Neuronal stem cell (in vitro differentiated cells): ENCODE measurements at places on chromosomes 6 and 20.

GRCh38 chr6:85574932-85575598, 18.6 kb downstream of the SNX14 start:
- peaks cover 3% of the 10 kb centered on the region for H3K4me1 ChIP-seq
- no peaks in the 10 kb centered on the region for H3K36me3 ChIP-seq
- no peak overlapping the region for H3K4me3 ChIP-seq
- no peak overlapping the region for H3K27ac ChIP-seq
- no peak for DNase-seq
- no peaks in the 10 kb centered on the region for H3K27me3 ChIP-seq

- no peak overlapping the region for H3K4me3 ChIP-seq
- no peaks in the 10 kb centered on the region for H3K27me3 ChIP-seq
- H3K27ac ChIP-seq = no peak overlapping the region
- peaks cover 56% of the 10 kb centered on the region for H3K36me3 ChIP-seq
Measured at GRCh38 chr20:20020908-20021307, 3.7 kb downstream of the NAA20 start.

DNA sequence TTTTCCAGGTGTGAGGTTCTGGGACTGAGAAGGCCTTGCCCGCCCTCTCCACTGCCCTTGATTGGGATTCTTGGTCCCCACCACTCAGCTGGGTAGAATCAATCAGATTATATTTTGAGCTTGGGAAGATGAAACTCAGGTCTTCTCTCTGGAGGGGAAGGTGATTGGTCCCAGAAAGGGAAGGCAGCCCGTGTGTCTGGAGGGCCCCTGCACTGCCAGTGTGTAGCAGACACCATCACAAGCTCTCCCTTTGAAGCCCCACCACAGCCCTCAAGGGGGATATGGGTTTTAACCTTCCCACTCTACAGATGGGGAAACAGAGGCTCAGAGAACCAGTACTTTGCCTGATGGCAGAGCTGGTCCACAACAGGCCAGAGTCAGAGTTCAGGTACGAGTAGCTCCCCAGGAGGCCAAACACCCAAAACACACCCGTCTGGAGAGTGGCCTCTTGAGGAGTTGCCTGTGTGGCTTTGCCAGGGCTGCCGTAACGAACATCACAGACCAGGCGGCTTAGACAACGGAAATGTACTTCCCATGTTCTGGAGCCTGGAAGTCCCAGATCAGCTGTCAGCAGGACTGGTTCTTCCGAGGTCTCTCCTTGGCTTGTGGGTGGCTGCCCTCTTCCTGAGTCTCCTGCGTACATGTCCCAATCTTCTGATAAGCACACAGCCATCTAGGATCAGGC, 205.6 kb downstream of the SYNDIG1 start:
- H3K4me1 ChIP-seq = no peaks in the 10 kb centered on the region
- DNase-seq = no peak
- no peak overlapping the region for H3K27ac ChIP-seq
- no peaks in the 10 kb centered on the region for H3K36me3 ChIP-seq

DNA sequence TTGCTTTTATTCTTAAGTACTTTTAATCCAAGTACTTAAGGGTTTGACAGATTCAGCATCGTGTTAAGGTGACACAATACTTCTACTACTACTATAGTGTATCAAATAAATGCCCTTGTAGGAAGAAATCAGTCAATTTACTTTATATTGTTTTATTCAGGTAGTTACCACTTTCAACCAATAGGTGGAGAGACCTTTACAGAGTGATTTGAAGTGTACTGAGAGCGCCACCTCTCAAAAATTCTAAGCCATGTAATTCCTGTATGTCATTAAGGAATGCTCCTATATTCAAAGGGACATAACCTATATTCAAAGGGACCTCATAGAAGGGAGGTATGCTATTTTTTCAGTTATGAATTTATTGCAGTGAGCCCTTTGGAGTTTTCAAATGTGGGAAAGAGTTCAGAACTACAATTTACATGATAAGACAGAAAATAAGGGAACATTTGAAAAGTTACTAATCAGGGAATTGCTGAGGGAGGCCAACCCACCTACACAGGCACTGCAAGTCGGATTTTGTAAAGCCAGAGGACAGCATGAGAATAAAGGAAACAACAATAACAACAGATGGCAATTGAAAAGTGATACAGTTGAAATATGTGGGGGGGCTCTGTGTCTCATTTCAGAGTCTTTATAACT, 955.6 kb downstream of the TBC1D32 start:
- H3K27ac ChIP-seq = no peak overlapping the region
- H3K36me3 ChIP-seq = no peaks in the 10 kb centered on the region
- no peak overlapping the region for H3K4me3 ChIP-seq
- no peaks in the 10 kb centered on the region for H3K4me1 ChIP-seq
- DNase-seq = no peak

DNA sequence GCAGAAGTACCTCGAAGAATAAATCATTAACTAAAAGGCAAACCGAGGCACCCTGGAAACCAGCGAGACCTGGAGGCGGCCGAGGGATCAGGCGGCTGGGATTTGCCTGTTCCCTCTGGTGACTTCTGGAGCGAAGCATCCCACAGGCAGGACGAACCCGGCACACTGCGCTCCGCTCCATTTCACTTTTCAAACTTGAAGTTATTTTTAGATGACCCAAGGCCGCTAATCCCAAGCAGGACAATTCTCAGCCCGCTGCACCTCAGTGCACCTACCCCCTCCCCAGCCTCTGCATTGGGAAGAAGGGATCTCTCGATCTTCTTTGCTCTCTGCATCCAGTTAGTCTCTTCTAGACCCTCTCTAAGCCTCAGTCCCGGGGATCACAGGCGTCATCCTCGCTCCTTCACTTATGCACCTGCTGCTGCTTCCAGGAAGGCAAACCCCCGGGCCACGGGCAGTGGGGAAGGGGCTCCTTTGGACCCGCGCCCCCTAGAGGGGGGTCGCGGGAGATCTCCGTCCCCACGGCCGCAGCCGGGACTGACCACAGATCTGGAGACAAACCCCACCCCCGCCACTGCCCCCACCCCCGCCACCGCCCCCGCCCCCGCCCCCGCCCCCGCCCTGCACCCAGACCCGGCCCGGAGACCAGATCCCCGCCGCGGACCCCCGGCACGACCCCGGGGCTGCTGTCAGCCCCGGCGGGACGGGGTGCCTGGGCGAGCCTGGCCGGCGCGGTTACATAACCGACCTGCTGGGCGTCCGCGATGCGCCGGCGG, 636 bp downstream of the RCAN2 start:
- H3K27ac ChIP-seq = no peak overlapping the region
- H3K36me3 ChIP-seq = no peaks in the 10 kb centered on the region
- DNase-seq = peak; percentile 67
- no peaks in the 10 kb centered on the region for H3K27me3 ChIP-seq
- peaks cover 3% of the 10 kb centered on the region for H3K4me1 ChIP-seq

GRCh38 chr6:107668743-107669474, 155.2 kb downstream of the SCML4 start:
- H3K4me1 ChIP-seq = peaks cover 16% of the 10 kb centered on the region
- H3K27me3 ChIP-seq = no peaks in the 10 kb centered on the region
- no peaks in the 10 kb centered on the region for H3K36me3 ChIP-seq
- H3K4me3 ChIP-seq = no peak overlapping the region
- no peak overlapping the region for H3K27ac ChIP-seq
- DNase-seq = no peak

DNA sequence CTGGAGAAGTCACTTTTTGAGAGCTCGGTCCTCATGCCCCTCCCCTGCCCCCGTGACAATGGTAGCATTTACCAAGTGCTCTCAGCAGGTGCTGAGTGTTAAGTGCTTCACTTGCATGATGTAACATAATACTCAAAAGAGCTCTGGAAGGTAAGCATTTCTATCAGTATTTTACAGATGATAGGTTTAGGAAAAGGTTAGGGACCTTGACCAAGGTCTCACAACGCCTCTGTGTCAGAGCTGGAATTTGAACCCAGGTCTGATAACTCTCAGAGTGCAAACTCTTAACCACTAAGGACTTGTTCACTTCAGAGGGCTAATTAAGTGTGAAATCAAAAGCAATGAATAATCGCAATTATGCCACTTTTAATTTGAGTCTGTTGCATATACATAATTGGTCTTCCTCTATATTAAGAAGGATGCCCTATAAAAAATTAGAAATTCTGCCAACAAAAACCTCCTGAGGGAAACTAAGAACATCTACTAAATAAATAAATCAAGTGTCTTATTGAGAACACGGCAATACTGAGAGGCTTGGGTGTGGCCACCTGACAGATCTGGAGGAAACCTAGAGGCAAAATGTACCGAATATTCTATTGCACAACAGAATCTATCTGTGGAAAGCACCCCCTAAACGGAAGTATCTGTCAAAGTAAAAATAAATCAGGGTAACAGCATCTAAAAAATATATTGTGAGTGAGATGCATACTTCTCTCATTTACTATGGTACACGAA, 109.8 kb downstream of the BACH2 start:
- H3K4me3 ChIP-seq = no peak overlapping the region
- no peak overlapping the region for H3K27ac ChIP-seq
- no peaks in the 10 kb centered on the region for H3K4me1 ChIP-seq
- no peaks in the 10 kb centered on the region for H3K36me3 ChIP-seq
- DNase-seq = no peak

- H3K4me3 ChIP-seq = peak within 1 kb of the TSS; percentile 97
- no peaks in the 10 kb centered on the region for H3K36me3 ChIP-seq
- peak within 1 kb of the TSS; percentile 59 for H3K27ac ChIP-seq
Measured at GRCh38 chr6:153131037-153131981, at the start of gene RGS17. TSS of gene RGS17 (minus strand) at chr6:153131282. CDS start at chr6:153044018, 87,264 bp downstream.

DNA sequence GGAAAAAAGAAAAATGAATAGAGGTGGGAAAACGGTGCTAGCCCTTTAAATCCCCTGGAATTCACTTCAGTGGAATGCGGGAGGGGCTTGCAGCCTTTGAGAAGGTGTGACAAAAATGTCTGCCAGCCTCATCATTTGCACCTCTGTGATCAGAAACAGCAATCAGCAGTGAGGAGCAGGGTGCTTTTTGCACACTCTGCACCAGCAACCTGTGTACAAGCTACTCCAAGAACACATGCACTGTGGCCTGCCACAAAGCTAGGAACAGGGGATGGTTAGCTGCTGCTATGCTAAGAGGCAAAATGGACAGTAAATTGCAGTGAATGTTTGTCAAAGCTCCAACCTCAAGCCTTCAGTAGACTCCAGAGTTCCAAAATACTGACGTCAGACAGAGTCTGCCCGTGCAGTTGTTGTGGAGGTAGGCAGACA, 29.7 kb downstream of the GINS1 start:
- no peak overlapping the region for H3K4me3 ChIP-seq
- peaks cover 87% of the 10 kb centered on the region for H3K36me3 ChIP-seq
- no peaks in the 10 kb centered on the region for H3K27me3 ChIP-seq

DNA sequence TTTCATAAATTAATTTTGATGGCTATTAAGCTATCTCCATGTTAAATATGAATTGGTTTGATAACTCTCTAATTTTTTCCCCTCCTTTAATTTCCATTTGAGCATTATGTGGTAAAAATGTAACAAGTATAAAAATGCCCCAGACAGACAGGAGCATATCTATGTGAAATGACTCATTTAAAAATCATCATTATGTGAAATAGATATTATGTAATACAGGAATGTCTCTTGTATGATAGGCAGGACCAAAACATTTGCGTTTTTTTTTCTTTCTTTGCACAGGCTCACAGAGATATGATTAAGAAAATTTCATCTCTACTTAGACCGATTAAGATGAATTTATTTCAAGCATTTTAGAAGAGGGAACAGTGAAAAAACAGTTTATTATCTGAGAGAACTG, 95.8 kb downstream of the AKAP7 start:
- no peak overlapping the region for H3K27ac ChIP-seq
- H3K4me3 ChIP-seq = no peak overlapping the region
- peaks cover 4% of the 10 kb centered on the region for H3K4me1 ChIP-seq
- H3K27me3 ChIP-seq = no peaks in the 10 kb centered on the region
- H3K36me3 ChIP-seq = no peaks in the 10 kb centered on the region

DNA sequence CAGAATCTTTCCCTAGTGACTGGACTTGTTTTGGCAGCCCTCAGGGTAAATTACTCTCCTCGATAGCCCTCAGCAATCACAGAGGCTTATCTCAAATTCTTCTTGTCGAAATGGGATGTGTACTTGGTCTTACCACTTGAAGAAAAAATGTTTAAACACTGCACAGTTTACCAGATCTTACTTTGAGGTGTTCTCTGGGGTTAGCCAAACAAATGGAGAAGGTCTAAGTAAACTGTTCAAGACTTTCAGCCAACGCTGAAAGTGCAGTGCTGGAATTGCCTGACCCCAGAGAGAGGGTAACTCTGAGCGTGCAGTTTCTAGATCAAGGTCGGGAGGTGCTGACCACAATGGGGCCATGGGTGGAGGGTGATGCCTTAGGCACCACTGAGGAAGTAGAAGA, 39.2 kb downstream of the MYLIP start:
- DNase-seq = no peak
- no peaks in the 10 kb centered on the region for H3K27me3 ChIP-seq
- H3K27ac ChIP-seq = no peak overlapping the region
- no peaks in the 10 kb centered on the region for H3K4me1 ChIP-seq
- H3K4me3 ChIP-seq = no peak overlapping the region

DNA sequence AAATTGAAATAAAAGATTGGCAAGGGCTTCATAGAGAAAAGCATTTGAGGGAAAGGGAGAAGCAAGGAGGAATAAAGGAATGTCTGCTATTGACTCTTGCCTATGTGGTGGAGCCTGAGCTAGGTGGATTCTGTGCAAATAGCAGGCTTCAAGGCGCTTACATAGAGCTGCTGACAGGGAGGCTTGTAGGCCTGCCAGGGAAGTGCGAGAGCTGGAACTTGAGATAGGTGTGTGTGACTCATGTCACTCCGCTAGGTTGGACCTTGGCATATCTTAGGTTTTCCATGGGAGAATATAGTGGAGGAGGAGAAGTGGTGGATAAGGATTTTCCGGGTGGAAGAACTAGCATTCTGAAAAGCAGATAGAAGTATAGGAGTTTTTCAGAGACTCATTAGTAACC, 14.0 kb downstream of the SNRNP48 start:
- no peaks in the 10 kb centered on the region for H3K4me1 ChIP-seq
- H3K27me3 ChIP-seq = no peaks in the 10 kb centered on the region
- H3K27ac ChIP-seq = no peak overlapping the region
- H3K36me3 ChIP-seq = peaks cover 21% of the 10 kb centered on the region

GRCh38 chr6:3735029-3735605, 16.4 kb downstream of the PXDC1 start:
- no peak for DNase-seq
- H3K27ac ChIP-seq = no peak overlapping the region
- no peaks in the 10 kb centered on the region for H3K27me3 ChIP-seq
- peaks cover 87% of the 10 kb centered on the region for H3K36me3 ChIP-seq

GRCh38 chr20:38609815-38610214, 8.2 kb downstream of the ARHGAP40 start:
- DNase-seq = no peak
- no peak overlapping the region for H3K4me3 ChIP-seq

DNA sequence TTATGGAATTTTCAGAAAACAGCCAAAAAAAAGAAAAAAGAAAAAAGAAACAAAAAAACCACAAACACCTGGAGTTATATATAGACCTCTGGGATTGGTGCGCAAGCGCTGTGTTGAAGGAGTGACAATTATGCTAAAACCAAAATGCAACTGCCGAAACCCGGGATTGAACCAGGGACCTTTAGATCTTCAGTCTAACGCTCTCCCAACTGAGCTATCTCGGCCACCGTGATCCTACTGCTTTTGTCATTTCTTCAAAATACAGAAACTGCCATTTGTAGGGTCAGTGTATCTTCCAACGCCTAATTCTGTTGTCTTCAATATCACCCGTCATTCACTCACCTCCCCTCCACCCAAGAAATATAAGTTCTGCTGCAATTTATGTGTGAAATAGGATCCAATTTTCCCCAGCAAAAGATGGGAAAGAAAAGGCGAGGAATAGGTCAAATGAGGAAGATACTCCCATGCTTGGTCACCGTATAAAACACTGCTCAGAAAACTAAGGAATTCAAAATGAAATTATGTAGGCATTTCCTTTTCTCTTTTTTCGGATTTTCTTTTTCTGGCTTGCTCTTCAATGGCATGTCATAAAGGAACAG, 116.0 kb downstream of the TRIM27 start:
- no peak overlapping the region for H3K27ac ChIP-seq
- peaks cover 9% of the 10 kb centered on the region for H3K27me3 ChIP-seq
- no peaks in the 10 kb centered on the region for H3K4me1 ChIP-seq
- no peak for DNase-seq
- peak overlapping the region; percentile 44 for H3K4me3 ChIP-seq
